ENCODE measurements at places on chromosomes 7 and 10. TPM values are rescaled to one million over a fixed set of nuclear protein-coding genes. Genes with fewer than 3 reads are reported as not detected.

The TMEM184A gene
- total RNA-seq = 3.0 TPM

The TDRD1 gene
- total RNA-seq = 0.22 TPM

The PGAM2 gene
- 2.2 TPM for total RNA-seq

The GRID2IP gene
- total RNA-seq = 0.13 TPM

The TUBAL3 gene
- total RNA-seq = 1.1 TPM

The HOXA6 gene
- 1.1 TPM for total RNA-seq

The MPP7 gene
- total RNA-seq = 21.2 TPM

The ZNF853 gene
- 27.4 TPM for total RNA-seq

The TAS2R5 gene
- 3.8 TPM for total RNA-seq

The GOLGA7B gene
- total RNA-seq = 0.81 TPM

The OPN1SW gene
- total RNA-seq = not detected

The OPALIN gene
- total RNA-seq = not detected

The BTBD16 gene
- total RNA-seq = 0.11 TPM

The CHCHD1 gene
- 31.6 TPM for total RNA-seq

The EVX1 gene
- not detected for total RNA-seq

The CALML5 gene
- total RNA-seq = not detected

The RADIL gene
- 7.0 TPM for total RNA-seq

The WDFY4 gene
- total RNA-seq = 3.5 TPM

The CH25H gene
- total RNA-seq = 6.3 TPM
